Progenitor cell of endocrine pancreas (in vitro differentiated cells): ENCODE measurements at places on chromosomes 3 and 15.

DNA sequence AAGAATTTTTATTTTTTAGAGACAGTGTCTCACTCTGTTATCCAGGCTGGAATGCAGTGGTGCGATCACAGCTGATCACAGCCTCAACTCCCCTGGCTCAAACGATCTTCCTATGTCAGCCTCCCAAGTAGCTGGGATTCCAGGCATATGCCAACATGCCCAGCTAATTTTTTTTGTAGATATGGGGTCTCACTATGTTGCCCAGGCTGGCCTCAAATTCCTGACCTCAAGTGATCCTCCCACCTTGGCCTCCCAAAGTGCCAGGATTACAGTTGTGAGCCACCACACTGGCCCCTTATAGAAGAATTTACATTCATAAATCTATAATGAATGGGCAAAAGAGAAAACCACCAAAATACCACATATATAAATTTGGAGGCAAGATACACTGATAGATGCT lies 15.2 kb downstream of the SENP7 start:
- no peak for DNase-seq

DNA sequence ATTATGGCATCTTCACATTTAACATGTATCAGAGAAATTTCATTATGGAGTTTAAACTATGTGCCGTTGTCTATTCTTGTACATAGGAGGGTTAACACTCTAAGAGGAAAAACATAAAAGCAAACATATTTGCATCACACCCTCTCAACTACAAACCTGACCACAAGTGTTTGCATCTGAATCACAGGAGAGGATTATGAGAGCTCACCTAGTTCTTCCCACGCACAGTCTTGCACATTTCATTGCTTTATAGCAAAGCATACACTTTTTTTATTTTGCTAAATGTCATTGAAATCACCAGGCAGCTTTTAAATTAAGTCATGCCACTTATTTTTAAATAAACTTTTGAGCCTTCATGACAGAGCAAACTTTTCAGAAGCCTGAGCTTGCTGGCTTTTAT lies 12.5 kb downstream of the TRAT1 start:
- DNase-seq = no peak

- DNase-seq = no peak
Measured at GRCh38 chr3:49386056-49386756, 25.6 kb downstream of the RHOA start.

DNA sequence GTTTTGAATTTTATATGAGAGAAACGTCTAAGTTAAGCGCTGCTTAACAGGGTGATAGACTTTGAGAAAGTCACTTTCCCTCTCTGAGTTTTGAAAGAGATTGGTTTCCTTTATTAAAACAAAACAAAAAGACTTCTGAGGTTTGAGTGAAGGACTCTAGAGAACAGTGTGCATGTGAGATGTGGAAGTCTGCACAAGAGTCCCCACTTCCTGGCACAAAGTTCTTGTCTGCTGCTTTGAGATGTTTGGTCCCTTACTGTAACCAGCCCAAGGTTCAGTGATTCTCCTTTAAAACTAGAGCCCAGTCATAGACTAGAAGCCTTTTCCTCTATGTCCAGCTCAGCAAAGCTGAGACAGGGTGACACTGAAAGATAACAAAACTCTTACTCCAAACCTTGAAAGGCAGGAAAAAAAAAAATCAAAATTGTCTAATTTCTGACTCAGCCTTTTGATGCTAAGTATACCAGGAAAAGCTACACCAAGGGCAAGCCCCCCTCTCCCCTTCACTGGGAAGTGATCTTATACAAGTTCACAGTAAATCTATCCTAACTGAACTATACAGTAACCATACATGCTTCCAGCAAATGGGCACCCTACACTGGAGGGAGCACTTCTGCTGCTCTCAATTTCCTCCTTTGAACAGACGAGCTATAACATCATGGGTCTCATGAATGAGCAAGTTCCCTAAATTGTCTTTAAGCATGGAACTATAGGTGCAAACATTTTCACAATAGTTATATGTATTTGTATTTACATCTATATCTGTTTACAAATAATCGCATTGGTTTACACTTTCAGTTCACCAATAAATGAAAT lies 2.3 kb downstream of the POPDC2 start:
- DNase-seq = no peak

- DNase-seq = no peak
Measured at GRCh38 chr15:66401130-66402021, 14.7 kb downstream of the MAP2K1 start.

GRCh38 chr3:46312991-46313390 lies 40.9 kb upstream of the CCR2 start:
- DNase-seq = no peak

GRCh38 chr15:49320351-49320750 lies 102.7 kb upstream of the FGF7 start:
- no peak for DNase-seq

- no peak for DNase-seq
Measured at GRCh38 chr15:35150361-35150760, 65.3 kb upstream of the NANOGP8 start.

GRCh38 chr15:93631958-93632618 lies 543.1 kb upstream of the RGMA start:
- DNase-seq = no peak

DNA sequence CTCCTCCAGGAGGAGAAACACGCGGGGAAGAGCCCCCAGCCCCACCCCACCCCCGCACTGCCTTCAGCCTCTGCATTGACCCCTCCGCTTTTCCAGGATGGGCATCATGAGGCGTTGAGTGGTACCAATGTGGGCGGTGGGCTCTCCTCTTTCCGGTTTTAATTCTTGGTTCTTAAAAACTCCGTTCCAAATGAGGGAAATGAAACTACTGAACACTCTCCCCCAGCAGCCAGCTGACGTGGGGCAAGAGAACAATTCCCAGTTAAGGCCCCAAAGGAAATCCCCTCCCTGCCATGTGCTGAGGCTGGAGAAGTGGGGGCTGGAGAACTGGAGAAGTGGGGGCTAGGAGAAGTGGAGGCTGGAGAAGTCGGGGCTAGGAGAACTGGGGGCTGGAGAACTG lies 5.3 kb upstream of the NRROS start:
- no peak for DNase-seq
